Stimulated activated CD4-positive, alpha-beta T cell treated with anti-CD3 and anti-CD28 coated beads, Interleukin-15, amount 100 ng/mL, for 24 hours (primary cell): ENCODE measurements at places on chromosomes 3 and 15.

GRCh38 chr3:59261009-59261408, 211.2 kb upstream of the CFAP20DC start:
- DNase-seq: no peak

- DNase-seq: no peak
Observed at GRCh38 chr3:39285332-39285731, 5.5 kb upstream of the CX3CR1 start.

DNA sequence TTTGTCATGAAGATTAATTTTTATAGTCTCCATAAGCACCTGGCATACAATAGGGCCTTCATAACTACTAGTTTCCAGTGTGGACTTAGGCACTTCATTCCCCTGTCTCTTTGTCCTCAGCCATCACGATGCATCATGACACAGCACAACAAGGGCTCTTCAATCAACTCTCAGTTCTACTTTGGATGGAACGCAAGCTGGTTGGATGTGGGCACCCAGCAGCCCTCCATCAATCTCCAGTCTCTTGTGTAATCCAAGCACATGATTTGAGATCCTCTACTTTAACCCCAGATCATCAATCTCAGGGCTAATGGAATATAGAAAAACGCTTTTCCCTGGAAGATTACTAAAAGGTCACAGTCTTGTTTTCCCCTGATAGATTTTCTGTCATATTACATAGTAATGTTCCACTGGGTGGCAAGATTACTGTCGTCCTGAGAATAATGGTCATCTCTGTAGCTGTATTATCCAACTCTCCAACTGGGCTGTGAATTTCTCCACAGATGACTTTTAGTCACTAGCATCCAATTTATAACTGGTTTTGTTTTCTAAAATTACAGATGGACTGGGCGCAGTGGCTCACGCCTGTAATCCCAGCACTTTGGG, 22.9 kb upstream of the CHRNA7 start:
- DNase-seq: no peak

DNA sequence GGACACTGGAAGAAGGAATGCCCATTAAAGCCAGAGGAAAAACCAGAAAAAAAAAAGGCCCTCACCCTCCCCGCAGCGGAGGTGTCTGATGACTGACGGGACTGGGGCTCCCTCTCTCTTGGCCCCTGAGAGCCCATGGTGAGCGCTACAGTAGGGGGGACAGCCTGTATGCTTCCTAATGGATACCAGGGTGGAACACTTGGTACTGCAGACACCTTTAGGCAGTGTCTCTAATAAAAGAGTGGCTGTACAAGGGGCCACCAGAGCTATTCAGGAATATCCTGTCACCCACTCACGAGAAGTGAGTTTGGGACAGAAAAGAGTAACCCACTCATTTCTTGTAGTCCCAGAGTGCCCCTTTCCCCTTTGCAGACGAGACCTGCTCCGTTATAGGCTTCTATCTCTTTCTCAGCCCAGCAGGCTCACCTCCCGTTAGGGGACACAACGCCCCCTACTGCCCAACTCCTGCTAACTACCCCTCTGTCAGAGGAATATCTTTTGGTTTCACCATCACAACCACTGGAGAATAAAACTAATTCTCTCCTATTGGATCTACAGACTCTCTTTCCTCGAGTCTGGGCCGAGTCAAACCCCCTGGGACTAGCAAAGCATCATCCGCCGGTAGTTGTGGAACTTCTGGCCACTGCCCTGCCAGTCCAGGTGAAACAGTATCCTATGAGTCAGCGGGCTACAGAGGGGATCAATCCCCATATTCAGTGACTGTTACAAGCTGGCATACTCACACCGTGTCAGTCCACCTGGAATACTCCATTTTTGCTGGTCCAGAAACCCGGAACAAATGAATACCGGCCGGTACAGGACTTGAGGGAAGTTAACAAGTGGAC, 40.8 kb downstream of the ZBTB11 start:
- DNase-seq: peak; percentile 83

DNA sequence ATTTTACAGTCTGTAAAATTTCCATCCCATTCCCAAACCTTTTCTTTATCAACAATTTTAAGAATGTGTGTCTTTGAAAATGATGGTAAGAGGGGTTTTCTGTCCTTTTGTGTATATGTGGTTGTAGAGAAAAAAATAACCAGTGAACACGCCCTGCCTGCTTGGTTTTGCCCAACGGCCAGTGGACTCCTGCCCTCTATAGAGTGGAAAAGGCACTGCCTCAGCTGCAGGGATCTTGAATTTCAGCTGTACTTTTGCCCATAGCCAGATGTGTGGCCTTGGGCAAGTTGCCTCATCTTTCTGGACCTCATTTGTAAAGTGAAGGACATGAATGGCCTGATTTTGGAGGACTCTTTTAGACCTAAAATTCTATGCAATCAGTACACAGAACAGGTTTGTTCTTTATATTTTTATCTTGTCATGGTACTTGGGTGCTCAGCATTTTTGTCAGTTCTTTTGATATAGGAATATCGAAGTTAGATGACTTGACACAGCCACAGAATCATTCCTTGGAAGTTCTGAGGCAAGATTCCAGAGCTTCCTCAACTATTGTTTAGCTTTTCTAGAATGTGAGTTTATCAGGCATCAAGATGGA, 81.0 kb downstream of the CLDN11 start:
- peak; percentile 21 for DNase-seq

GRCh38 chr3:44289882-44290462, 48.3 kb downstream of the TOPAZ1 start:
- no peak for DNase-seq

- no peak for DNase-seq
Observed at GRCh38 chr3:145259166-145259880, 901.7 kb downstream of the PLOD2 start.

GRCh38 chr3:12886106-12886679, 44.8 kb upstream of the RPL32 start:
- peak; percentile 42 for DNase-seq

DNA sequence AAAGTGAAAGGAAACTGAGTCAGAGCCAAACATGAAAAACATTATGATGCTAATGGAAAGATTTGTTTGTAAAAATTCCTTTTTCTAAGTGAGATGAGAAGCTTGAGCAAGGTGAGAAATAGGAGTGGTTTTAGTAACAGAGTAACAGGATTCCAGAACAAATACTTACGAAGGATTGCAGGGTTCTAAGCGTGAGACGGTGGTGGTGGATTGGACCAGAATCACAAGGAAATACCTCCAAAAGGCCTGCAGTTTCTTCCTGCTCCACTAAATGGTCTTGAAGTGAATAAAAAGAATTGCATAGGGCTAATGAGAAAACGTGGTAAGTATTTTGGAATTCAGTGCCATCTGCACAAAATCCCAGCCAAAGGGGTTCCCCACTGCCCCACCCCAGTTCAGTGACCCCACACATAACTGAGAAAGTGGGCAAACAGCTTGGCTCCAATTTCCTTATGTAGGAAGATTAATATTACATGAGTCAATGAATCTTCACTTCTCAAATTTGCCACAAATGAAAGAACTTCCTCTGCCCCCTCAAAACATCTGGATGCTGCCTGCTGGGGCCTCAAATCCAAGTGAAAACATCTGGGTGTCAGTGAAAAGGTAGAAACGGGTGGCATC, 283.8 kb upstream of the NR2F2 start:
- DNase-seq: no peak

DNA sequence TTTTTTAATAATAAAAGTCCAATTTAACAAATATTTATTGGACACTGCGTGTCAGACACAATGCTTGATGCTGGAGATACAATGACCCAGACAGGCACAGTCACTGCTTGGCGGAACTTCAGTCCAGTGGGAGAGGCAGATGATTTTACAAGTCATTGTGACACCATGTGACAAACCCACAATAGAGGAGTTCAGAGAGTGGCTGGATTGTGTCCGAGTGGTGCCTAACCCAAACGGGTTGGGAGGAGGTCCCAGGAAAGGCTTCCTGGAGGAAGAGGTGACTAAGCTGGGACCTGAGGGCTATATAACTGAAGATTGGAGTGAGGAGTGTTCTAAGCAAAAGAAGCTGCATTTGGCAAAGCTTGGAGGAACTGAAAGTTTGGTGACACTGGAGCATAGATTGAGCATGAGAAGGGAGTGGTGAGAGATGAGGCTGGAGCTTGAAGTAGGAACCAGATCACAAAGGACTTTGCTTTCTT, 41.4 kb downstream of the CRTC3 start:
- no peak for DNase-seq

DNA sequence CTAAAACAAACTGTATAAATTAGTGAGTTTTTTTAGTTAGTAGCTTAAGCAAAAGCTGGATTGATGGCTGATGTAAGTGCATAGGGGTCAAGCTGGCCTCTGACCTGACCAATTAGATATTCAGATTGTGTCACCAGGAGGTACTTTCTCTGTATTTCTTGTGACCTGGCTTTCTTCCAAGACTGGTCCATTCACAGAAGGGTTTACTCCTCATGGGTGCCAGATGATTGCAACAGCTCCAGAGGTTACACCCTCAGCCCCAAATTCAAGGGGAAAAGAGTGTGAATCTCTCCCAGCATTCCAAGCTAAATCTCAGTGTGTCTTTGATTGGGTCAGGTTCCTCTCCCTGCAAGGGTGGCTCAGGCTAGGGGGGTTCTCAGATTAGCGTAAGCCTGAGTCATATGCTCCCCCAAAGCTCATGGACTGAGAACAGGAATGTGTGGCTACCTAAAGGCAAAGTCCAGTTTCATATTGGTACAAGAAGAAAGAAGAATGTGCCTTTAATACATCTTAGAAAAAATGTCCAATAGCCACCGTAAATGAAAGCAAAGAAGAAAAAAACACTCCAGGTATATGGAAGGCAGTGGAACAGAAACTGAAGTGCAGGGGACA, 16.5 kb downstream of the PML start:
- no peak for DNase-seq

DNA sequence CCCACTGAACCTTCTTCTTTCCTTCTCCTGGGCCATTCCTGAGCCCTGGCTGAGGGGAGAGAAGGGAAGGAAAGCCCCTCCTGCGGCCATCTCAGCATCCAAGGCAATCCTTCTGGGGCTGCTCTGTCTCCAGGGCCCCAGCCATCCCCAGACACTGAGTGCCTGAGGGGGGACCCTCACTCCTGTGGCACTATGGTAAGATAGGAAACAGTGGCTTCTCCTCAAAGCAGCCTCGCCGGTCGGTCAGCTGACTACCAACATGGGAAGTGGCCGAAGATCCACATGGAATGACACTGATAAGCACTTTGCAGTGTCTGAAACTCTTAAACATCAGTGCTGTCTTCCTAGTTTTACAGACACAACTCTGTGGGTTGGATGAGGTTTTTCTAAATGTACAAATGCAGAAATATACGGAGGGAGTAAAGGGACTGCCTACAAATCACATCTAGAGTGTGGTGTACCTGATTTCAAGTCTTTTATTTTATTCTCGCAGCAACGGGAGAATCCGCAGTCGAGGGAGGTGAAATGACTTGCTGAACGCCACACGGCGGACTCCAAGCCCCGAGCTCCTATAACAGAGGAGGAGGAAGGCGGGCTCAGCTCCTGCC, 973 bp upstream of the ITPKA start:
- DNase-seq: no peak
